ENCODE measurements at places on chromosomes 1 and 21.

DNA sequence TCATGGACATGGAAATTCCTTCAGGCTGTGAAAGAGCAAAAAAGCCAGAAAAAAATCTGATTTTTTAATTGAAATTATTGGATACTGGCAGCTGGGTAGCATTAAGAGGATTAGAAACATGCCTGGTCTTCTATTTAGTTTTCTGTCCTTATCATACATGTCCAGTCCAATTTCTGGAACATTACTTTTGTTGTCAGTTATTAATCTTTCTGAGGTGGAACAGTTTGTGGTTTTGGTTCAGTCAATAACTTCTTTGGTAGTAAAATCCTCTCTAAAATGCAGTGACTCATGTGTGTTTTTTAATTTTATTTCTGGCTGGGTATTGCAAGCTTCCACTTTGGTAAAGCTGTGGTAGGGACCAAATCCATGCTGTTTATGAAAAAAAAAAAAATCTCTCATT lies 687.0 kb upstream of the ADGRL2 start:
- no peak overlapping the region for H3K4me3 ChIP-seq
- no peaks in the 10 kb centered on the region for H3K36me3 ChIP-seq
- peak; percentile 20 for DNase-seq
- H3K27me3 ChIP-seq: no peaks in the 10 kb centered on the region

- peak overlapping the region; percentile 42 for H3K27ac ChIP-seq
- no peak overlapping the region for H3K4me3 ChIP-seq
- H3K4me1 ChIP-seq: peaks cover 9% of the 10 kb centered on the region
Measured at GRCh38 chr1:11180342-11180744, 8.8 kb upstream of the ANGPTL7 start.

GRCh38 chr21:34819357-34819999 lies 150.7 kb downstream of the CLIC6 start:
- H3K4me3 ChIP-seq: no peak overlapping the region
- peaks cover 9% of the 10 kb centered on the region for H3K4me1 ChIP-seq
- H3K27ac ChIP-seq: no peak overlapping the region
- DNase-seq: no peak

DNA sequence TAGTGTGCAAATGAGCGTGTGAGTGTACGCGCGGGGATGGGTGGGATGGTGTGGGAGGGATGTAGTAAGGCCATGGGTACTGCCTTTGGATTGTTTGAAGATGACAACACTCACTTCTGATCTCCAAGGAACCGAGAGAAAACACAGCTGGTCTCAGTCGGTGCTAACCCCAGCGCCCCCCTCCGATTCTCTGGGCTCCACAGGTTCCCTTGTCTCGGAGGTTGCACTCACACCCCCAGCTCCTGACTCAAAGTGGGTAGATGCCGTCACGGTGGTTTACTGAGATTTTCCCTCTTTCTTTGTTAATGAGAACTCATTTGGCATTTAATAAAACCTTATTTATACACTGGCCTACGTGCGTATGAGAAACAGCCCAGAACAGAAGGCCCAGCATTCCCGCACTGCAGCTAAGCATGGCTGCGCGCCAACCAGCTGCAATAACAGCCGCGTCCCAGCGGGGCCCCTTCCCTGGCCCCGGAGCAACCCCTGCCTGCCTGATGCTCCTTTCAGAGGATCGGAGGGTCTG lies 25.8 kb downstream of the ABCA4 start:
- peak overlapping the region; percentile 63 for H3K4me3 ChIP-seq
- H3K36me3 ChIP-seq: no peaks in the 10 kb centered on the region
- no peaks in the 10 kb centered on the region for H3K27me3 ChIP-seq

GRCh38 chr1:232655028-232655745 lies 25.3 kb upstream of the SIPA1L2 start:
- H3K36me3 ChIP-seq: no peaks in the 10 kb centered on the region
- H3K4me3 ChIP-seq: no peak overlapping the region
- peak; percentile 41 for DNase-seq
- H3K27me3 ChIP-seq: no peaks in the 10 kb centered on the region

DNA sequence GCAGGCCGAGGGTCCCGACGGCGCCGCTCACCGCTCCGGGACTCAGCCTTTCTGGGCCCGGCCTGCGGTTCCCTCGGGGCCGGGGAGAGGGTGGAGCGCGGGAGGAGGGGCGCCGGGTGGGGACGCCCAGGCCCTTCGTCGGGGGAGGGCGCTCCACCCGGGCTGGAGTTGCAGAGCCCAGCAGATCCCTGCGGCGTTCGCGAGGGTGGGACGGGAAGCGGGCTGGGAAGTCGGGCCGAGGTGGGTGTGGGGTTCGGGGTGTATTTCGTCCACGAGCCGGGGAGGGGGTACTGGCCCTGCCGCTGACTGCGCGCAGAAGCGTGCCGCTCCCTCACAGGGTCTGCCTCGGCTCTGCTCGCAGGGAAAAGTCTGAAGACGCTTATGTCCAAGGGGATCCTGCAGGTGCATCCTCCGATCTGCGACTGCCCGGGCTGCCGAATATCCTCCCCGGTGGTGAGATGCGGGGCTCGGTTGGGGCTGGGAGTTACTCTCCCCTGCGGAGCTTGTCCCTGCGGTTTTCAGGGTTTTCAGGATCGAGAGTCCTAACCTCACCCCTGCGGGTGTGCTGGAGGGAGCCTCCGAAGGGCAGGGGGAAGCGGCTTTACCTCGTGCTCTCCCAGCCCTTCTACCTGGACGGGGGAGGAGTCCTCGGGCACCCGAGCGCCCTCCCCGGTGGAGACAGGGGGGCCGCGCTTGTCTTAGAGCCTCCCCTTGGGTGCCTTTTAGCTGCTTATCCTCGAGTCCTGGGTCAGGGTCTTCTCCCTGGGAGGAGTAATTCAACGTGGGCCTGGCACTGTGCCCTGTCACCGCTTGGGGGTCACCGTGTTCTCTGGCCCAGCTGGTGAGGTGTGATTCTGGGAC lies 2.1 kb downstream of the SAMD11 start:
- no peak overlapping the region for H3K27ac ChIP-seq
- H3K4me1 ChIP-seq: peaks cover 52% of the 10 kb centered on the region
- H3K36me3 ChIP-seq: peaks cover 4% of the 10 kb centered on the region
- H3K4me3 ChIP-seq: peak overlapping the region; percentile 41
- H3K27me3 ChIP-seq: peaks cover 68% of the 10 kb centered on the region
- no peak for DNase-seq

DNA sequence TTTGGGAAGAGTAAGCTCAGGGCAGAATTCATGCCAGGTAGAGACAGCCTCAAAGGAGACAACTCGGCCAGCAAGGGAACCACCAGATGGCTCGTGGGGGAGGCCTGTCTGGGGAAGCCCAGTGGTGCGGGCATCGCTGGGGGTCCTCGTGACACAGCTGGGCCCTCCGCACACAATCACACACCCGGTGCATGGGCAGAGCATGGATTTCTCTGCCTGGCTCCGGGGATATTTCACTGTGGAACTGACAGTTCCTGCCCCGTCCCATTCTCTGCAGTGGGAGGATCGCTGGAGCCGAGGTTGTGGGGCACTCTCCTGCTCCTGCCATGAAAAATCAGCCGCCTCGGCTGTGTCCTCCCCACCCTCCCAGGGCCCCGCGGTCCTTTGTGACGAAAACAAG lies 108.0 kb downstream of the CRYAA start:
- peaks cover 77% of the 10 kb centered on the region for H3K27me3 ChIP-seq
- no peaks in the 10 kb centered on the region for H3K36me3 ChIP-seq
- peaks cover 7% of the 10 kb centered on the region for H3K4me1 ChIP-seq
- no peak for DNase-seq

DNA sequence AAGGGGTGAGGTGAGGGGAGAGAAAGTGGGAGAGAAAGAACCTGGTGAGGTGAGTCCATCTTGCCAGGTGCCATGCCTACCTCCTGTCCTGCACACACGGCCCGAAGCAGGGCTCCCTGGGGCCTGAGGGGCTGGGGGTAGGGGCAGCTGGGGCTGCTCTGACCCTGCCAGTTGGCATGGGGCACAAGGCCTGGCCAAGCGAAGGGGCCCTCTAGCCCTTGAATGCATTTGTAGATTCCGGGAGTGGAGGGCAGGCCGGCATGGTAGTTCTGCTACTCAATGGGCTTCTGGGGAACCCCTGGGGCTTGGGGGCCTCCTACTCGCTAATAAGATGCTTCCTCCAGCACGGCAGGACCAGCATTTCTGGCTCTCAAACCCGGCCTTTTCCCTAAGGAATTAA lies 3.6 kb upstream of the PRDM16 start:
- DNase-seq: no peak
- H3K36me3 ChIP-seq: peaks cover 3% of the 10 kb centered on the region
- H3K4me3 ChIP-seq: no peak overlapping the region
- H3K4me1 ChIP-seq: peaks cover 17% of the 10 kb centered on the region
